ENCODE measurements at places on chromosomes 16 and 17.
A peak's percentile ranks its signal among the peaks of the same experiment; 100 is the strongest.

DNA sequence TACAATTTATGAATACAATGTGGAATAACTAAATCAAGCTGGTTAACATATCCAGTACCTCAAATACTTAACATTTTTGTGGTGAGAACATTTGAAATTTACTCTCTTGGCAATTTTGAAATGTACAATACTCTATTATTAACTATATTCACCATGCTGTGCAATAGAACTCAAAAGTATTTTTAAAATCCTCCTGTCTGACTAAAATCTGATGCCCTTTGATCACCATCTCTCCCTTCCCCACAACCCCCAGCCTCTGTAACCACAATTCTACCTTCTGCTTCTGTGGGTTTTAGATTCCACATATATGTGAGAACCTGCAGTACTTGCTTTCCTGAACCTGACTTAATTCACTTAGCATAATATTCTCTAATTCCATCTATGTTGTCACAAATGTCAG lies 71.6 kb upstream of the ALOX12 start:
- DNase-seq = peak; percentile 65

DNA sequence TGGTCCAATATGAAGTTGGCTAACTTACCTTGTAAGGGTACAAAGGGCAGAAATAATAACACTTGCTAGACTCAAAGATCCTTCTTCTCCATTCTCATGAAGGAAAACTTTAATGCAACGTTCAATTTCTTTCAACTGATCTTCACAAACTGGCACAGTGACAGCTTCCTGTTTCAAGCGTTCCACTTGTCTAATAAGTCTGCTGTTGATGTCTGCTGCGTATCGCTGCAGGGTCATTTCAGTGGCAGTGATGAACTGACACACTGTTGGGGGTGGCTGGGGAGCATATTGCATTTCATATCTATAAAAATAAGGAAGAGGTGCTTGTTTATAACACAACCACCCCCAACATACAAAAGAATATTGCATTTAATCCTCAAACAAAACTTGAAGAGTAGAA lies 33.5 kb upstream of the ARL6IP1 start:
- no peak for DNase-seq

DNA sequence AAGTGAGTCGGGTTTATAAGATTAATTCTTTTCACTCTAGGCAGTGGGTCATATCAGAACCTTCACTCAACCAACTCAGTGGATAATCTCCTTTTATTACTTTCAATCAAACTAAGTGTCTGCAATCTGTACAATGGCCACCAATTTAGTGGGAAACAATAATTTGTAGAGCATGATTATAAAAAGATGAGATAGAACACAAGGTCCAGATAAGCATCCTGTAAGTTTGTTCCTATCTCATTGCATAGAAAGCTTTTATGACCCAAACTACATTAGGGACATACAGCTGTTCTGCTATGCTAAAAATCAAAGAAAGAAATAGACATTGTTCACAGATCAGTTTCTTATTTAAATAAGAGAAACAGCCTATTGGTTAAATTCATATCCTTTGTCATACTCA lies 341.4 kb upstream of the PSMD7 start:
- no peak for DNase-seq

GRCh38 chr17:71828182-71828596 lies 292.6 kb upstream of the SOX9 start:
- peak; percentile 77 for DNase-seq

DNA sequence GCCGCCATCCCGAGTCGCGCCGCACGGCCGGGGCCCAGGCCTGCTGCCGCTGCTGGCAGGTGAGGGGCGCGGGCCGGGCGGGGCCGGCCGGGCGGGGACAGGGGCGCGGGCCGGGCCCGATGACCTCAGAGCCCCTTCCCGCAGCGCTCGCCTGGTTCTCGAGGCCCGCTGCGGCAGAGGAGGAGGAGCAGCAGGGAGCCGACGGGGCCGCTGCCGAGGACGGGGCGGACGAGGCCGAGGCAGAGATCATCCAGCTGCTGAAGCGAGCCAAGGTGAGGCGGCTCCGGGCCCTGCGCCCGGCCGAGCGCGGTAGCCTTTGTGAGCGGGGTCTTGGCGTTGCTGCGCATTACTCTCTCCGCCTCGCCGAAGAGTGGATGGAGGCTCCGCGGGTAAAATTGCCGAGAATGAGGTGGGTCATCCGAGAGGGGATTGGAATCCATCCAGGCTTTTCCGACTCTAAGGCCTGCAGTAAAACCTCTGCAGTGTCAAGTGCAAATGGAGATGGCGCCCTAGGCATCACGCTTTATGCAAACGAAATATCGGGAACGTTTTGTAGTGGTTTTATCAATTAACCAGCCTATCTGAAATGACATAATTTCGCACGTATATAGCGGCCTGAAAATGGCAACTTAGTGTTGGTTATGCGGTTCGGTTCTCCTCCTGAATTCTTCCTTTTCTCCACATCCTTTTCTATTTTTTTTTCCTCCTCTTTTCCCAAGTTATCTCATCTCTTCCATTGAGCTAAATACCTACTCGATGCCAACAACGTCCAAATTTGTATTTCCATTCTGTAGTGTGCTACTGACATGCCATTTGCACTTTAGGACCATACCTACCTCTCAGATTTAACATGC lies 577 bp downstream of the TTC19 start:
- DNase-seq = peak; percentile 25

DNA sequence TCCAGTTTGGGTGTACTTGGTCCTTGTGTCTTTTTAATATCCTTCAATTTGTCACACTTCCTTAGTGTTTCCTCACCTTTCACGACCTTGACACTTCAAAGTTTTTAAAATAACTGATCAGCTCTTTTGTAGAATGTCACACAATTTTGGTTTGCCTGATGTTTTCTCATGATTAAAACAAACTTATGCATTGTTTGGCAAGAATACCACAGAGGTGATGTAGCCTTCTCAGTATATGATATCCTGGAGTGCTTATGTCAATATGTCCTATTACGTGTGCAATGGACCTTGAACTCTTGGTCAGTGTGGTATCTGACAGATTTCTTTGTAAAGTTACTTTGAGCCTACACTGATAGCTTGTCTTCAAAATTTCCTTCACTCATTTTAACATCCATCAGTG lies 297.4 kb downstream of the CNTNAP4 start:
- DNase-seq = no peak

GRCh38 chr17:77905766-77906165 lies 52.7 kb upstream of the TNRC6C start:
- no peak for DNase-seq

- DNase-seq = peak; percentile 23
Observed at GRCh38 chr17:37133136-37133535, 184.4 kb downstream of the AATF start.

DNA sequence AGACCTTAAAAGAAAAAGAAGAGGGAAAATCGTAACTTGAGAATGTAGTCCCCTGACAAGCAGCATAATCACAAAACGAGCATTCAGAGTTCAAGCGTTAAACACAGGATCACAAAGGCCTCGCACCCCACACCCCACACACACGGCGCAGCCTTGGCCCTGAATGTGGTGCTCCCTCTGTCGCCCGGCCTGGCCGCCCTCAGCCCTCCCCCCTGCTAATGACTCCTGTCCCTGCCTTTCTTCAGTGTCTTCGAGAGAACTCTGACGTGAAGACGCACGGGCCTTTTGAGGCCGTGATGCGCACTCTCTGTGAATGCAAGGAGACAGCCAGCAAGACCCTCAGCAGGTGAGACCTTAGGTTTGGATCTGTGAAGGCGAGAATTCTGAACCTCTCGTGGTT lies 47.5 kb upstream of the ENDOV start:
- no peak for DNase-seq

- no peak for DNase-seq
Observed at GRCh38 chr16:22086440-22086839, 5.9 kb upstream of the VWA3A start.

DNA sequence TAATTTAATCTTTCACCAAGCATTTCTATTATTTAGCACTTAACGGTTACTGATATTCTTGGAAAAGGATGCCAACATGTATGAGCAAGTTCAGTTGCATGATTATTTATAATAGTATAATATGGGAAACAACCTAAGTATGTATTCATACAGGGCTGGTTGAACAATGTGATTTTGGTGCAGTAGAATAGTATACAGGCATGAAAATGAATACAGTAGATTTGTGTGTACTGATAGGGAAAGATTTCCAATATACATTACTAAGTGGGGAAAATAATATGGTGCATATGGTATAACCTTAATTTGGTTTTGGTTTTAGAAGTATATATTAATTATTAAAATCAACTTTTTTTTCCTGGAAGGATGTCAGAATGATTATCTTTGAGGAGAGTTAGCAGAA lies 109.1 kb downstream of the SPECC1 start:
- no peak for DNase-seq

DNA sequence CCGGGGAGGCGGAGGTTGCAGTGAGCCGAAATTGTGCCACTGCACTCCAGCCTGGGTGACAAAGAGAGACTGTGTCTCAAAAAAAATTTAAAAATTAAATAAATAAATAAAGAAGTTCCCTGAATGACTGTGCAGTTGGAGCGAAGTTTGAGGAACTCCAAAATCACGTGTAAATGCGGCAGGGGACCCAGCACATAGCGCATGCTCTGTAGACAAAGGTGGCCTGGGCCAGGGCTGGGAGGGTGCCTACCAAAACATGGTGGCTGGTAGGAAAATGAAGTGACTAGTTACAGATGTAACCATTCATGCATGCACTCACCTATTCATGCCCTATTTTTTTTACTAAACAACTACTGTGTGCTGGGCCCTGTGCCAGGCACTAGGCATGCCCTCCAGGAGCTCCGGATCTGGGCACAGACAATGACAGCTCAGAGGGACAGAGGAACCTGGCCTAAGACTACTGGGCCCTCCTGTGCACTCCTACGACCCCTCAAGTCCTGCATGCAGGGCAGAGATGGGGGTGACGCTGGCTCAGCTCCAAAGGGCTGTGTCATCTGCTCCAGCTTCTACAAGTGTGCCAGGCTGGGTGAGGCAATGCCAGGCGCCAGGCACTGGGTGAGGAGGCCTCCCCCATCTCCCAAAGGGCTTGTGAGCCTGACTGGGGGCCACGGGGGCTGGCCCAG lies 65.3 kb downstream of the RMI2 start:
- no peak for DNase-seq

DNA sequence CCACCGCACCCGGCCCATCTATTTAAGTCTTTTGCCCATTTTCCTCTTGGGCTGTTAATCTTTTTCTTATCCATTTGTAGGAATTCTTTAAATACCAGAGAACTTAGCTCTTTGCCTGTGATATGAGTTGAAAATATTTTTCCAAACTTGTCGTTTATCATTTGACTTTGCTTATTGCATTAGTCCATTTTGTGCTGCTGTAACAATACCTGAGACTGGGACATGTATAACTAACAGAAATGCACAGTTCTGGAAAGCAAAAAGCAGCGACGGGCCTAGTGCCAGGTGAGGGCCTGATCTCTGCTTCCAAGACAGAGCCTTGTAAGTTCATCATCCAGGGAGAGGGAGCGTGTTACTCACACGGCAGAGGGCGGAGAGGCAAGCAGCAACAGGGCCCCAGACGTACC lies 25.6 kb upstream of the BHLHA9 start:
- peak; percentile 17 for DNase-seq

GRCh38 chr16:14236401-14236800 lies 165.3 kb downstream of the MRTFB start:
- no peak for DNase-seq

- DNase-seq = peak; percentile 56
Observed at GRCh38 chr16:66569827-66570405, 3.7 kb downstream of the CMTM1 start.

- DNase-seq = peak; percentile 76
Observed at GRCh38 chr17:76204277-76204676, 36.0 kb downstream of the RNF157 start.

DNA sequence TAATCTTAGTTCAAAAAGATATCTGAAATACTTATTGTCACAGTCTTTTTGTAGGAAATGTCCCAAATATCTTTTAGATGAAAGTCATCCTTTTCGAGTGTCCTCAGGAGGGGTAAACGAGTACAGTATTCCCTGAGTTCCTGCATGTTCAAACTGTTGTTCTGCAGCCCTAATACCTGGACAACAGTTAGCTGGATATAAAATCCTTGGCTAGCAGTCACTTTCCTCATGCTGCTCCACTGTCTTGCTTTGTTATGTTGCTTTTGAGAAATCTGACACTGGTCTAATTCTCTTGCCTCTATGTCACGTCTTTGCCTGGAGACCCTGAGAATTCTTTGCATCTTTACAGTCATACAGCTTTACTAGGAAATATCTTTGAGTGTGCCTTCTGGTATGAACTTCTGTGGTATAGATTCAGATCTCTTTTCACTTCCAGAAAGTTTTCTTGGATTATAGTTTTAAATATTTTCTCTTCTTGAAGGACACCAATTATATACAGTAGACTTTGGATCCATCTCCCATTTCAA lies 9.5 kb downstream of the MBTD1 start:
- no peak for DNase-seq

- DNase-seq = no peak
Observed at GRCh38 chr16:2026461-2027023, at the start of gene NHERF2. TSS of gene NHERF2 (plus strand) at chr16:2026902. CDS start at chr16:2027006, 104 bp downstream.

DNA sequence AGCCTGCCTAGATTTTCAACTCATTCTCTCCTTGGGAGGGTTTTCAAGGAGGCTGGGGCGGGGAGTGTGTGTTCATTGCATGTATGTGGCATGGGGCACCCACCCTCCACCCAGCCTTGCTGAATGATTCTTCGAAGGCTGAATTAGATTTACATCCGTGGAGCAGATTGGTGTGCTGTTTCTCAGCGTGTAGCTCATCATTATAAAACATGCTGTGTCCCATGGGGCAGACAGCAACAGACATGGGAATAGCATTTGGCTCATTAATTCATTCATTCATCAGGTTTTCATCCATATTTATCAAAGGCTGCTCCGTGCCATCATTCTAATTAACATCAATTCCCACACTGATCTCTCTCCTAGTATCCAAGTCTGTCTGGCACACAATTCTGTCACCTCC lies 10.6 kb upstream of the CD300A start:
- no peak for DNase-seq

DNA sequence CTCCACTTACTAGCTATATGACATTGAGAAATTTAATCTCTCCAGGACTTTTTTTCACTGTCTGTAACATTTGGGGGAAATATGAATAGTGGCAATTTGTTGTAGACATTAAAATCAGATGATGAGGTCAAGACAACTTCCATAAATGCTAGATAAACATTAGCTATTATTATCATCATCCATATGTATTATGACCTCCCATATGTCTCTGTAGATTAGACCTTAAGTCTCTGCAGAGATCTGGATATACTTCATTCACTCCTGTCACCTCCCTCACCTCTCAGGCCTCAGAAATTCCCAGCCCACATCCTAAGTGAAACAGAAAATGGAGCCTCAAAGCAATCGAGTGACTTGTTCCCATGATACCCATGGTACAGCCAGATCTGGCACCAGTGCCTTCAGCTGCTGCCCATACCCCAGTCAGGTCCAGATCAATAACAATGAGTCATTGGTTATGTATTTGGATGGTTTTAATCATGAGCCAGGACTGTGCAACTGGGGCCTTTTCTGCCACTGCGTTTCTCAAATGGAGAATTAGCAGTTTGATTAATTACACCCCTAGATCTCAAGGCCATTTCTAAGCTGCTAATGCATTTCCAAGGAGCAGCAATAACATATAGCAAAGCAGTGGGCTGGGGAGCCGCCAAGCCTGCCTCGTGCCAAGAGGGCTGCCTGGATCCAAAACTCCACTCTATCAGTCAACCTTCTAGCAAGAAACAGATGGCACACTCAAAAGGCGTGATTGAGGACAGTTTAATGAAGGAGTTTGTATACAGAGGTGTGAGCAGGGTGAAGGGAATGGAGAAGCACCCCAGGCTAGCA lies 2.6 kb upstream of the FDXR start:
- no peak for DNase-seq

Measured in fibroblast of skin of abdomen (primary cell).